NCI-H2081 treated with DMSO at 0.1 percent for 48 hours (cell line): ENCODE measurements at places on chromosomes 11 and 22.
A peak's percentile ranks its signal among the peaks of the same experiment; 100 is the strongest.

DNA sequence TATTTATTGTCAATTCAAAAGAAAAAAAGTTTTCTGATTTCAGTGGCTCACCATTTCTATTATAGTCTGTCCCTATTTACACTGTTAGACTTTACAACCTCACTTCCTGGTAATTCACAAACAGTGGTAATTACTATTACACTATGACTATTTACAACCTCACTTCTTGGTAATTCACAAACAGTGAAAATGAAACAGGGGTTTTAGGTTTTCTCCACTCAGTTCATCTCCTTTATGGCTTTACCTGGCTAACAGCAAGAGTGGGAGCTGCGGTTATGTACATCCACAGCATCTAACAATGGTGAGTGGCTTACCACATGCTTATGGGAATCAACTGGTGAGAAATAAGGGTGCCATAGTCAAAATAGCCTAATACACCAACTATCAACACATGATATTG lies 166.4 kb downstream of the CASP12 start:
- no peak for DNase-seq

DNA sequence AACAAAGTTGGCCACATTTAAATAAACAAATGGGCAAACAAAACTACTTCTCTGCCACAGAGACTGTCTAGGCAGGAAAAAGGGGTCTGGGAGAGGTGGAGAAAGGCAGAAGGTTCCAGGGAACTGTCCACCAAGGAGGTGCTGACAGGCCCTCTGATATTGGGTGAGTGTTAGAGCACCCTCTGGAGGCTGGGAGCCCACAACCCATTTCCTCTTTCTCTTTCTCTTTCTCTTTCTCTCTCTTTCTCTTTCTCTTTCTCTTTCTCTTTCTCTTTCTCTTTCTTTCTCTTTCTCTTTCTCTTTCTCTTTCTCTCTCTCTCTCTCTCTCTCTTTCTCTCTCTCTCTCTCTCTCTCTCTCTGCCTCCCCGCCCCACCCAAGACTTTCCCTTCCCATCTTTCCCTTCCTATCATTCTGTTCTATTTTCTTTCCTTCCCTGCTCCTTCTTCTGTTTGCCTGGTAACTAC lies 912.8 kb downstream of the DLG2 start:
- no peak for DNase-seq

- DNase-seq: no peak
Measured at GRCh38 chr22:28883917-28884746, 760 bp downstream of the ZNRF3 start.

DNA sequence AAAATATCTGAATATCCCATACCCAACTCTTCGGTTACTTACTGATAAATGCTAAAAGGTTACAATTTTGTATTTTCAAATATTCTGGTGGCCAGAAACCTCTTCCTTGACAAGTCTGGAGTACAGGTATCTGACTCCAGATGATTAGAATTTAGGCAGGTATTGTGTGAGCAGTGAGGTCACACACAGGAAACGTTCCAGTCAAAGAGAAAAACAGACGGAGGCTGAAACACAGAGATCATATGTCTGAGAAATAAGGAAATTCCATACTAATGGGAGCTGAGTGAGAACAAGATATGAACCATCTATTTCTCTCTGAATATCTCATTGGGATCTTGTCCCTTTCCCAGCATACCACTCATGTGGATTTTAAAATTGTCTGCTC lies 89.4 kb upstream of the IGLL5 start:
- DNase-seq: no peak

DNA sequence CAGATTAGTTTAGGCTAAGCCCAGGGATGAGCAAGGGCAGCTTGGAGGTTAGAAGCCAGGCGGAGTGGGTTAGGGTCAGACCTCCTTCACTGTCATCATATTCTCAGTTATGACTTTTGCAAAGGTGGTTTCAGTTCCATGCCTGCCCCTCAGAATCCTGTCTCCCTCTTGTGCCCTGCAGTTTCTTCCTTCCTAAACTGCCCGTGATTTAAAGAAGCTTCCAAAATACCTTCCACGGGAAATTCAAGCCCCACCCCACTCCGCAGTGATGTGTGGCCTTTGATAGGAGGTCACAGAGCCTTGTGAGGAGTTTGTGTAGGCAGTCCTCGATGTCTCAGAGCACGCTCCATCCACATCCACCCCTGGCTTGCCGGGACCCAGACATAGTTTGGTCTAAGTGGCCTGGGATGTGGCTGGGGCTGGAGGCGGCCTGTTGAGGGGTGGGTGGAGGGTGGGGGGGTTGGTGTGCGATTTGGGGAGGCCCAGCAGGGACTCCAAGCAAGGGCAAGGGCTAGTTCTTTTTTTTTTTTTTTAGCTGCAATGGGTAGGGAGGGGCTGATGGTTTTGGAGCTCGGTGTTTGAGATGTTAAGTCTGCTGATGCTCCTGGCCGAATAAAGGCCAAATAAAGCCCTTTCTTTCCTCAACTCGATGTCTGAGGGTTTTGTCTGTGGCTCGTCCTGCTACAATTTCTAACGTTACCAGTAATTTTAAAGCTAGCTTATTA lies 1.6 kb upstream of the IFITM1 start:
- DNase-seq: no peak

- no peak for DNase-seq
Measured at GRCh38 chr22:31896472-31896871, 47.9 kb upstream of the YWHAH start.

DNA sequence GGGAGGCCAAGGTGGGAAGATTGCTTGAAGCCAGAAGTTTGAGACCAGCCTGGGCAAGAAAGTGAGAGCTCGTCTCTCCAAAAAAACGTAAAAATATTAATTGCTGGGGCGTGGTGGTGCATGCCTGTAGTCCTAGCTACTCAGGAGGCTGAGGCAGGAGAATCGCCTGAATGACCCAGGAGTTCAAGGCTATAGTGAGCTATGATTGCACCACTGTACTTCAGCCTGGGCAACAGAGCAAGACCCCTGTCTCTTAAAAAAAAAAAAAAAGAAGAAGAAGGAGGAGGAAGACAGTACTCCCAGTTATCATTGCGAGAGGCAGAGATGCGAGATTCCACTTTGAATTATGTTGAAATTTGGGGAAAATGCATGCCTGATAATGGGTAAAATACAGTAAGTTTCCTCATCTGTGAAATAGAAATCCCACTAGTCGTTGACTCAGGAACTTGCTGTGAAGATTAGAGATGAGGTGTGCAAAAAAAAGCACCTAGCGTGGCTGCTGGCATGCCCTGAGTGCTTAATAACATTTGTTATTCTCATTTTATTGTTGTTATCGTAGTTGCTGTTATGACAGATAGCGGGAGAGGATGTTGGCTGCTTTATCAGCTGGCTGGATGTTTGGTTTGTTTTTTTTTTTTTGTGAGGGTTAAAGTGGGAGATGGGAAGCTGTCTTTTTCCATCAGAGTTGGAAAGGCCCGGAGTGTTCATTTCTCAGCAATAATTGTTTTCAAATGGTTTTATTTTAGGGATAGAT lies 33.4 kb downstream of the BCR start:
- DNase-seq: no peak

DNA sequence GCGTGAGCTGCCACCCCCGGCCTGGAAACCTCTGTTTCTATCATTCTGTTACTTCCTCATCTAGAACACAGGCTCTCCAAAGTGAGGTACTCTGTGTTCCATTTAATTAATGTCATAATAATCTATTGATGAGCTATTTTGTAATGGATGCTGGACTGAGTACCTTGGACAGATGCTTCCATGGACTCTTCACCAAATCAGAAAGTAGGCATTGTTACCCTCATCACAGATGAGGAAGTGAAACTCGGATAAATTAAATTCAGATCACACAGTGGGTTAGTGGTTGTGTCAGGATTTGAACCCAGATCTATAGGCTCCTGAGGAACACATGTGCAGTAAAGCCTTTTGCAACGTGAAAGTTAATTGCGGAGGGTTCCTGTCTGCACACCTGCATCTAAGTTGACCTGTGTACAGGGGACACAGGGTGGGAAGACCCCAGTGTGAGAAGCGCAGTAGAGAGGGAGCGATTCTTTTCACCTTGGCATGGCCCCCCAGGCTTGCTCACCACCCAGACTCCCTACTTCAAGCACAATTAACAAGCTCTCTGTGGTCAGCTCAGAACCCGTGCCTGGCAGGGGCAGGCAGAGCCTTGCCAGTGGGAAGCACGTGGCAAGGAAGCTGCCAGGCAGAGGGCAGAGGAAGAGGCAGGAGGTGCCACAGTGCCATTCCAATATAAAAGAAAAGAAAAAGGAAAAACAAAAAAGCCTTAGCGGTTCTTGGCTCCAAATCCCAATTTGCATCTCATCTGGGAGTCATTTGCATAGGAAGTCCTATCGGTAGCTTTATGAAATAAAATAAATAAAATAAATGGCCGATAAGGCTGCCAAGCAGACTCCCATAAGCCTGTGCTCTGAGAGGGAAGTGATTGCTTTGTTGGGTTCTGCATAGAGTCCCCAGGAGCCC lies 239.3 kb downstream of the GRIK4 start:
- no peak for DNase-seq

GRCh38 chr11:95337972-95338429 lies 107.0 kb upstream of the SESN3 start:
- DNase-seq: no peak

DNA sequence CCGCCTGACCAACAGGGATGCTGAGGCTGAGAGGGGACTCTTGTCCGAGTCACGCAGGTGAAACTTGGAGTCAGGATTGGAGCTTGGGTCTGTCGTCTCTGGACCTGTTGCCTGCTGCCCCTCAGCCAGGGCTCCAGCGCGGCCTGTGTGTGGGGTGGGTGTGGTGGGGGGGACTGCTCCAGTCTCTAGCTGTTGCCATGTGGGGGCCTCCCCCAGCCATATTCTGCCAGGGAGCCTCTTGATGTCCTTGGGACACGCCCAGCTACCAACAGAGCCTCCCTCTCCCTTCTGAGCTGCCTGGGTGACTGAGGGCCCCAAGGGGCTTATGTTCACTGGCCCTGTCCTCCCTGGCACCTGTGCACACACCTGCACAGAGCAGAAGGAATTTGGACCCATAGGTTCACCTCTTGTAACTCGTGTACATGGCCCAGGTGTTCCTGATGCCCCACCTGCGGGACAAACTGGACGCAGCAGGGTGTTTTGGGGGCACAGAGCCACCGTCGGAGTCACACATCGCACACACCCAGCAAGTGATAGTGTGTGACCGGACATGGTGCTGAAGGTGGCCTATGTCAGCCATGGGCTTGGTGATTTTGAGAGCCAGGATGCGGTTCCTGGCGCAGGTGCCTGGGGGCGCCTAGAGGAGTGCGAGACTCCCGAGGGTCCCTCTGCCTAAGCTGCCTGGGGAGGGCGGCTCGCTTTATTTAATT lies 252.3 kb downstream of the TBC1D22A start:
- DNase-seq: no peak

DNA sequence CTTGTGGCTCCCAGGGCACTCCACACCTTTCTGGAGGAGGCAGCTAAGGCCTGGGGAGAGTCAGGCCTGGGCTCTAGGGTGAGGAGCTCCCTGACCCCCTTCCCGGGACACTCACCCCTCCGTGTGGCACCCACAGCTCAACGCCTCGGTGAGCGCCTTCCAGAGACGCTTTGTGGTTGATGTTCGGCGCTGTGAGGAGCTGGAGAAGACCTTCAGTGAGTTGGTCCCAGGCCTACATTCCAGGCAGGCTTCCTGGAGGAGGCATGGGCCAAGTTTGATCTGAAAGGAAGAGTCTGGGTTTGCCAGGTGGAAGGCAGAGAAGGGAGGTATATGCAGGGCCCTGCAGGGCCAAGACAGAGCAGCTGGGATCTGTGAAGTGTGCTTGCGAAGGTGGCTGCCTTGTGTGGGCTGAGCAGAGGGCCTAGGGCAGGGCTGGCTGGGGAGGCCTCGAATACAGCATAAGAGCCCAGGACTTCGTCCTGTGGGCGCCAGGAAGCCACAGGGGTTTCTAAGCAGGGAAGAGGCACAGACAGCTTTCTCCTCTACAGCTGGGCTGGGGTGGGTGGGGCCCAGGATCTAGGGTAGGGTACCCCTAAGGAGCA lies 2.9 kb downstream of the TCIRG1 start:
- no peak for DNase-seq

DNA sequence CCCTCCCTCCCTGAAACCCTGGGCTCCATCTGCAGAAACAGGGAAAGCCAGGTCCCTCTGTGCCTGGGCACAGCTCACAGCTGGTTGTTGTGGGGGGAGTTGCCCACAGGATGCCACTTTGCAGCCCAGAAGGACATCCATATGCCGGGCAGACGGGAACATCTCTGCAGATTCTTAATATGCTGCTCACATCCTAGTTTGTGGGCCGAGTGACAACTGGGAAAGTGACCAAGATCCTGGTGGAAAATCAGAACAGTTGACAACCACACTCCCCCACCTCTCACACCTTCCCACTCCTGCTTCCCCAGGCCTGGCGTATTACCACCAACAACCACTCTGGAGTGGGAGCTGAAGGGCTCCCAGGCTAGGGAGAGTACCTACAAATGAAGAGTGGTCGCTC lies 7.3 kb upstream of the SCGB1A1 start:
- no peak for DNase-seq

GRCh38 chr11:86741839-86742805 lies 58.2 kb upstream of the PRSS23 start:
- no peak for DNase-seq

DNA sequence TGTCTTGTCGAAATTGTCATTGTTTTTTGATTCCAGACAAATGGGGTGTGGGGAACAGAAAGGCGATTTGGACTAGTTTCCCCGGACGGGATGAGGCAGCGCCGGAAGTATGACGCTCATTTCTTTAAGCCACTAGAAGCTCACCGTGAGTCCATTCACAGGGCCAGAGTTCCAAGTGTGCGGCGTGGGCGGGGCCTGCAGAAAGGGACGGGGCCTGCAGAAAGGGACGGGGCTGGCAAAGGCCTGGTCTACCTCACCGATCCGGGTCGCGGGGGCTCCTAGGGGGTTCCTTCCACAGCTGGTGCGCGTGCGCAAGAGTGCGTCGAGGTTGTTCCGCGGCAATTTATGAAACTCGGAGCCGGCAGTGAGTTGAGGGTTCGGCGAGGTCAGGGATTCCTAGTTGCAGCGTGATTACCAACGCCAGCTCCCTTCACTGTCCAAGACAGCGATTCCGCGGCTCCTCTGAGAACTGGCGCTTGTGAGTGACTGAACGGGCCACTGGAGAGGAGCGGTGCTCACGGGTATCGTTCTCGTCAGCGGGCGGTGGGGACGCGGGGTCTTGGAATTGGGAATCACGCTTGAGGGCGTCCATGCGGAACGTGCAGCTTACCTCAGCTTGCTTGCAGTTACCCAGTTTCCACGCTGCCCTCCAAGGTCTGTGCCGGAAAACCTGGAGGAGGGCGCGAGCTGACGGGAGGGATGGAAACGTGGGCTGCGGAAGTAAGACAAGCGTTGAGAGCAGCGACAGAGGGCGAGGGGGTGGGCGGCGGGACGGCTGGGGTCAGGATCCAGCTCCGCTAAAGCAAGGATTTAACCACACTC lies at the start of gene ZNF215:
ZNF215 (plus strand) TSS at position 219 of the 822 bp plus-strand sequence. CDS start 5,847 bp downstream, outside the sequence.
- DNase-seq: peak; percentile 40

GRCh38 chr22:44019416-44019815 lies 4.7 kb upstream of the PARVB start:
- DNase-seq: no peak
